ENCODE measurements at places on chromosomes 16 and 17. TPM values are rescaled to one million over a fixed set of nuclear protein-coding genes. Genes with fewer than 3 reads are reported as not detected.

- DNase-seq: peak; percentile 19
Measured at GRCh38 chr17:1004769-1005295, 7.9 kb downstream of the TIMM22 start.

GRCh38 chr16:25126820-25127232, 15.3 kb downstream of the LCMT1 start:
- no peak for DNase-seq

- no peak for DNase-seq
Measured at GRCh38 chr16:85492295-85492864, 120.7 kb upstream of the GSE1 start.

DNA sequence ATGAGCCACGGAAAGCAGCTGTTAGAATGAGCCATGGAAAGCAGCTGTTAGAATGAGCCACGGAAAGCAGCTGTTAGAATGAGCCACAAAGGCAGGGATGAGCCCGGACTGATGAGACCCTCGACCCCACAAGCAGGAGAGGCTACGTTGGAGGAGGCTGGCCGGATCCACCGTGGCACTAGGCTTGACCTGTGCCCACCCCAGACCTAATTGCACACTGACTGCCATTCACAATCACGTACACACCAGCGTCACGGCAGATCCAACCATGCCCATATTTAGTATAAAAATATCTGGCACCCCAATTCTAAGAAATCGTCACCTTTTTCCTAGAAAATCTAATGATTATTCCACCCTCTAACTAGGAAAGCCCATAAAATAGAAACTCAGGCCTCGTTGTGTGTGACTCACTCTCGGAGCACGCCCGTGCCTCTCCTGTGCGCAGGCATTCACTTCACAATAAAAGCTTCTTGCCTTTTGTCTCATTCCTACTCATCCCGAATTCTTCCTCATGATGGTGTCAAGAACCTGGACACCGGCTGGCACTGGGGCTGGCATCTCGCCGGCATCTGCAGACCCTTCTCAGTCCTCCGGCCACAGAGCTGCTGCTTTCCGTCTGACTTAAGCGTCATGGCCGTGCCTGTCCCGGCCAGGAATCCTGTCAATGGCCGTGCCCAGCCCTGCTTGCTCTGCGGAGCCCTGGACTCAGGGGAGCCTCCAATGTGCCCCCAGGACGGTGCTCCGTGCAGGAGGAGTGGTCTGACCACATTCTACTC, 5.5 kb upstream of the SECTM1 start:
- DNase-seq: no peak

GRCh38 chr17:45990886-45991285, 8.2 kb upstream of the STH start:
- no peak for DNase-seq

DNA sequence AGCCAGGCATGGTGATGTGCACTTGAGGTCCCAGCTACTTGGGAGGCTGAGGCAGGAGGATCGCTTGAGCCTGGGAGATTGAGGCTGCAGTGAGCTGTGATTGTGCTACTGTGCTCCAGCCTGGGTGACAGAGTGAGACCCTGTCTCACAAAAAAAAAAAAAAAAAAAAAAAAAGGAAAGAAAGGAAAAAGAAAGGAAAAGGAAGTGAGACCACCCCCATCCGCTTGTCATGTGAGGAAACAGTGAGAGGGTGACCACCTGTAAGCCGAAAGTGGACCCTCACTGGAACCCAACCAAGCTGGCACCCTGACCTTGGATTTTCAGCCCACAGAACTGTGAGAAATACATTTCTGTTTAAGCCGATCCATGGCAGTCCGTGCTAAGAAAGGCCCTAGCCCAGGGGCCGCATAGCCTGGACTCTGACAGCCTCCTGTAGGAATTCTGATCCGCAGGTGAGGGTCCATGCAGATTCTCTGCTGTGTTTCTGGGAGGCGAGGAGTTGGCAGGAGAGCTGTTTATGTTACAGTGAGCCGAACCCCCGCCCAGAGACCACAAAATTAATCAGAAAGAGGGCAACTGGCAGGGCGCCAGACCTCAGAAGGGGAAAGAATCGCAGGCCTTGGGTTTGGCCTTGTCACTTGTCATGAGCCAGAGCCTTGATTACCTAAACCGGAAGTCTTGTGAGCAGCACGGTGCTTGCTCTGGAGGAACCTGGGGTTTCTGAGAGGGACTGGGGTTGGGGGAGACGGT, 945 bp downstream of the SGSH start:
- peak; percentile 82 for DNase-seq

GRCh38 chr17:48628649-48629410, 2.7 kb upstream of the HOXB9 start:
- DNase-seq: no peak

DNA sequence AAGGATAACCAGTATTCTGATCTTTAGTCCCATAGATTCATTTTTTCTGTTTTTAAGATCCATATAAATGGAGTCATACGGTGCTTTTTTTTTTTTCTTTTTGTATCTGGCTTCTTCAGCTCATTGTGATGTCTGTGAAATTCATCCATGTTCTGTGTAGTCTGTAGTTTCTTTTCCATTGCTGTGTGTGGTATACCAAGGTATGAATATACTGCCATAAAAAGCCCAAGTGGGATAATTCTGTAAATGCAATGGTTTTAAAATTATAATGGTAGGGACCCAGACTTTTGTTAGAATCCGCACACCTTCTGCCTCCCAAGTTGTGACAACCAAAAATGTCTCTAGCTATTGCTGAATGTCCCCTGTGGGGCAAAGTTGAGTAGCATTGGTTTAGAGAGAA, 7.6 kb downstream of the NUP93 start:
- DNase-seq: no peak

- no peak for DNase-seq
Measured at GRCh38 chr16:79411805-79412204, 188.7 kb downstream of the MAF start.

GRCh38 chr17:78933959-78934568, 8.9 kb upstream of the TIMP2 start:
- peak; percentile 86 for DNase-seq

- peak; percentile 32 for DNase-seq
Measured at GRCh38 chr16:7513429-7513828, 180.8 kb downstream of the RBFOX1 start.

DNA sequence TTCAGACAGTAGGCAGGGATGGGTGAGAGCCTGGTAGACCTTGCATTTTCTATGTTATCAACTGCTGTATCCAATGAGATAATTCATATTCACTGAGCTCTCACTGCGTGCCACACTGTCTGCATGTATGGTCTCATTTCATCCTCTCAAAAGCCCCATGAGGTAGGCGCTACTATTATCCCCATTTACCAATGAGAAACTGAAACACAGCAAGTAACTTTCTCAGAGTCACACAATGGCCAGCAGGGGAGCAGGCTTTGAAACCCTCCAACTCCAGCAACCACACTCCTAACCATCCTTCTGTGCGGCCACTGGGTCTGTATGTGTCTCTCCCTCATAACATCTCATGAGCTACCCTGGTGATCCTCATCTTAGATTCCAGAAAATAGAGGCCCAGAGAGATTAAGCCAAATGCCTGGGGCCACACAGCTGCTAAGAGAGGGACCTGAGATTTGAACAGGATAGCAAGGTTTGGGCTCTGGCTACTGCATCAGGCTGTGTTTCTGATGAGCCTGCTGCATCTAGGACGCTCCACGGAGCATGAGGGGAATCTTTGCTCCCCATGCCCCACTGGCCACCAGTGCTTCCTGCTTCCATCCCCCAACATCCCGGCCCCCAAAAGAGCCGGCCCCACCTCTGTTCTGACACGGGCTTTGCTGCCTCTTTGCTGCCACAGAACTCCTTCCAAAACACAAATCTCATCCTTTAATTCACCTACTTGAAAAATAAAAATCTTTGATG, 3.2 kb downstream of the CCR7 start:
- no peak for DNase-seq

Gene PERCC1
- polyA plus RNA-seq: not detected

Gene CACNG3
- not detected for polyA plus RNA-seq

Gene CFAP52
- polyA plus RNA-seq: 0.11 TPM

Gene PRR35
- not detected for polyA plus RNA-seq

Gene PHOSPHO1
- polyA plus RNA-seq: not detected

Gene PITPNM3
- polyA plus RNA-seq: 0.86 TPM

Gene SLC25A19
- polyA plus RNA-seq: 11.7 TPM

Gene ACACA
- 27.2 TPM for polyA plus RNA-seq

Gene TMIGD1
- polyA plus RNA-seq: not detected

Gene NLRP1
- polyA plus RNA-seq: 53.0 TPM
